Activated CD8-positive, alpha-beta T cell treated with anti-CD3 and anti-CD28 coated beads, Interleukin-2, amount 10 ng/mL, durations not matched to agents 7 days and 5 days (primary cell): ENCODE measurements at places on chromosomes 12 and 14. TPM values are rescaled to one million over a fixed set of nuclear protein-coding genes. Genes with fewer than 3 reads are reported as not detected.

Gene CLEC4E
- not detected for total RNA-seq

Gene KLHL28
- 15.2 TPM for total RNA-seq

Gene MGST1
- not detected for total RNA-seq

Gene OTOGL
- total RNA-seq = not detected
